ENCODE measurements at places on chromosomes 11 and 22.

GRCh38 chr22:45192701-45193187 is 29.0 kb downstream of the NUP50 start:
- no peak for DNase-seq

- no peak for DNase-seq
Measured at GRCh38 chr11:19370100-19370861, 129.5 kb upstream of the E2F8 start.

DNA sequence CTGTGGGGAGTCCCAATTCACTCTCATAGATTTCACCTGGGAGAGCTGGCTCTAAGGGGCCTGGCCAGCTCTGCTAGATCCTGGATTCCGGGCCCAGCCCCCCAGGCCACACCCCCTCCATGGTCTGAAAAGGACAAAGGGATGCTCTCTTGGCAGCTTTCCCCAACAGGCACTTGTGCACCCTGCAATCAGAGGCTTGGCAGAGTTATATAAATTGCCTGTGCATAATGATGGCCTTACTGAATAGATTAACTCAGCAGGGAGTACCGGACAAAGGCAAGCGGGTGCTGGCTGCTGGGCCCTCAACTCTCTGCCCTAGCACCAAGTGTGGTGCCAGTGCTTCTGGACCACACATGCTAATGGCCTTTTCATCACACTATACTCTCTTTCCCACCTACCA is 461.6 kb downstream of the BUD13 start:
- no peak for DNase-seq

DNA sequence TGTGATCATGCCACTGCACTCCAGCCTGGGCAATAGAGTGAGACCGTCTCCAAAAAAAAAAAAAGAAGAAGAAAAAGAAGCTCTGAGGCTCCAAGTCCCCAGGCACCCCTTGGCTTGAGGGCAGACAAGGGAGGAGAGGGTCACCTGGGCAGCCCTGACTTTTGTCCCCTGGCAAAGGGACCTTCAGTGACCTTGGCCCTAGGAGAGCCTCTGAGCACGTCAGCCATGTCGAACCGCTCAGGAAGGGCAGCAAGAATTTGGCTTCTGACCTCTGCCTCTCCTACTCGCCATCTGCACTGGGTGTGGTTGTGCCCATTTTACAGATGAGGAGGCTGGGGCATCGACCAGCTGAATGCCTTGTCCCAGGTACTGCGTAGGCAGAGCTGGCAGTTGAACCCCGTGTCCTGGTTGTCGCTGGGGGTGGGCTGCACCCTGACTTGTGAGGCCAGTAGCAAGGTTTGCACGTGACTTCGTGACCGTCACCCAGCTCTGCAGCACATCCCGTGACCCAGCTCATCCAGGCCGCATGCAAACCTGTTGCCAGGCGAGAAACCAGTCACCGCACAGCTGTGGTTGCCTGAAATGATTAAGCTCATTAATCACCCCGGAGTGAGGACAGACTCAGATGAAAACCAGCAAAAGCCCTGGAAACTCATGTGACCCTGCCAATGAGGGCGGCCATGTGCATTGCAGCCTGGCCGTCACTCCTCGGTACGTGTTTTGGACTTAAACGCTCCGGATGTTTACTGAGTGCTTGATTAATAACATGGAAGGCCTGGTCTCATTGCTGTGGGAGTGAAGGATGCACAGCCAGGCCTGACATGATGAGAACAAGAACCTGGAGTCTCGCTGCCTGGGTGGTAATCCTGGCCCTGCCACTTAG is 47.7 kb upstream of the PPP6R3 start:
- peak; percentile 34 for DNase-seq

GRCh38 chr22:26239581-26239980 is 70.3 kb downstream of the SEZ6L start:
- no peak for DNase-seq

DNA sequence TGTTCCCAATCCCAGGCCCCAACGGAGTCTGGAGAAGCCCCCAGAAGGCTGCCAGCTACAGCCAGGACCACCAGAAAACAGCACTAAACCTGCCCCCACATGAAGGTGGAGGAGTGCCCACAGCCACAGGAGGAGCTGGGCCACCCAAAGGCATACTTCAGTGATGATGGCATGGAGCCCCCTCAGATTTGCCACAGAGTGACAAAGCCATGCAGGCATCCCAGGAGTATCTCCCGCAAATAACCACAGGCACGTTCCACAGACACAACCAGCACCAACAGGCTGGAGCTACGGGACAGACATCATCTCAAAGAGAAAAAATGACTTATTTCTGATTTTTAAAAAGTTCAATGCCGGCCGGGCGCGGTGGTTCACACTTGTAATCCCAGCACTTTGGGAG is 10.6 kb downstream of the CARS1 start:
- no peak for DNase-seq

- DNase-seq: no peak
Measured at GRCh38 chr22:35437049-35437448, 37.1 kb downstream of the MCM5 start.

GRCh38 chr11:68891351-68891948 is 12.2 kb downstream of the MRPL21 start:
- no peak for DNase-seq

- no peak for DNase-seq
Measured at GRCh38 chr11:8194956-8195355, 26.1 kb upstream of the RIC3 start.

- DNase-seq: no peak
Measured at GRCh38 chr11:115905341-115906000, 401.3 kb upstream of the CADM1 start.

DNA sequence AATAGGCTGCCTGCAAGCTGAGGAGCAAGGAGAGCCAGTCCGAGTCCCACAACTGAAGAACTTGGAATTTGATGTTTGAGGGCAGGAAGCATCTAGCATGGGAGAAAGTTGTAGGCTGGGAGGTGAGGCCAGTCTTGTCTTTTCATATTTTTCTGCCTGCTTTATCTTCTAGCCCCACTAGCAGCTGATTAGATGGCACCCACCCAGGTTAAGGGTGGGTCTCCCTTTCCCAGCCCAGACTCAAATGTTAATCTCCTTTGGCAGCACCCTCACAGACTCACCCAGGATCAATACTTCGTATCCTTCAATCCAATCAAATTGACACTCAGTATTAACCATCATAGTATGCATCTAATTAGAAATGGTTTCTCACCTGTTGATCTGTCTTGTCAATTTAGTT is 5.0 kb upstream of the COX8A start:
- no peak for DNase-seq

Measured in HFFc6 (cell line).